ENCODE measurements at places on chromosomes 5 and 9.

DNA sequence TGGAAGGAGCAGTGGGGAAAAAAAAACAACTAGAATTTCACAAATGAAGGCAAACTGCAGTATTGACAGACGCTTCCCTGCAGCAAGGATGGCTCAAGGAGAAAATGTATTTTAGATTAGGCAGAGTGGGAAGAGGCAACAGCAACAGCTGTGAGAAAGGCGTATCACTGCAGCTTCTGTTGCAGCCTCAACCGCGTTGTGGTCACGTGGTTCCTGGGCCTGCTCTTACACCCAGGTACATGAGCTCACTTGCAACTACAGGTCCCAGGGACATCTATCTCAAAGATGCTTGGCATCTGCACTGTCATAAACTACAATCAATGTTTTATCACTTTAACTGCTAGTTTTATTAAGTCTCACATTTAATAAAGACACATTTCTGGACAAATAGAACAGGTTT is 36.0 kb upstream of the GOLM1 start:
- DNase-seq: no peak

GRCh38 chr5:141663506-141663905 is 12.3 kb upstream of the FCHSD1 start:
- no peak for DNase-seq

DNA sequence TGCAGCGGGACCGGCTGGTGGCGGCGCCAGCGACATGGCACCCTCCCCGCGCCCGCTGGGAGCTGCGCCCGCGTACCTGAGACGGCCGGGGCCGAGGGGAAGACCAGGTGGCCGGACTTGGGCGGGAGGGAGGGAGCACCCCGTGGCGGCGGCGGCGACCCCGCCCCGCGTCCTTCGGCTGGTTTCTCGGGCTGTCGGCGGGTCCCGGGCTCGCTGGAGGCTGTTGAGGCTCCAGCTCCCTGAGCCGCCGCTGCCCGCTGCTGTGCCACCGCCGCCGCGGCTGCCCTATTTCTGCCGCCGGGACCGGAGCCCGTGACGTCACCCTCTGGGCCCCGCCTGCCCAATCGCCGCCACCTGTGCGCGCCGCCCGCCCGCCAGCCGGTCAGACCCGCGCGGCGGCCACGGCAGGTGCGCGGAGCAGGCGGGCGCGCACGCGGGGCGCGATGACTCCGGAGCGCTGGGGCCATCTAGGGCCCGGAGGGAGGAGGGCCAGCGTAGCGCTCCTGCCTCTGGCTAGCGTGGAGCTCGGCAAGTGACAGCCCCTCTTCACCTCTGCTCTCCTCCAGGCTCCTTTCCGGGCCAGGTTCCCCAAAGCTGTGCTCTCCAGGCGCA is at the start of gene FSTL4:
TSS of gene FSTL4 (minus strand) at position 293 of the 612 bp plus-strand sequence.
- DNase-seq: no peak

- no peak for DNase-seq
These were observed 330.5 kb upstream of the IRX4 start for GRCh38 chr5:2213121-2213730.

DNA sequence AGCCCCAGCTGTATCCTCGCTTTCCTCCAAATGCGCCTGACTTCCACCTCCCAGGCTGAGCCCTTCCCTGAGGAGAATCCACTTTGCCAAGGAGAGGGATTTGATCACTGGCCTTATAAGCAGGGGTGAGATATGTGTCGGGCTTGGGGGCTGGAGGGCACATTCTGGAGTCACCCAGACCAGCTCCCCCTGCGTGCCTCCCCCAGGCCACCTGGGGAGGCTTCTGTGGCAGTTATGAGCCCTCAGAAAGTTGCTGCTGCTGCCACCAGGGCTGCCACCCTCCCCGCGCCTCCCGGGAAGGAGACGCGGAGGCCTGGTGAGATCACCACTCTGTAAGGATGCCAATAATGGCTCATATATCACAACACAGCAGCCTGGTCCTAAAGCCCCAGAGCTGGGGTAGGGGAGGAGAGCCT is 211.5 kb downstream of the PAPPA start:
- peak; percentile 73 for DNase-seq

DNA sequence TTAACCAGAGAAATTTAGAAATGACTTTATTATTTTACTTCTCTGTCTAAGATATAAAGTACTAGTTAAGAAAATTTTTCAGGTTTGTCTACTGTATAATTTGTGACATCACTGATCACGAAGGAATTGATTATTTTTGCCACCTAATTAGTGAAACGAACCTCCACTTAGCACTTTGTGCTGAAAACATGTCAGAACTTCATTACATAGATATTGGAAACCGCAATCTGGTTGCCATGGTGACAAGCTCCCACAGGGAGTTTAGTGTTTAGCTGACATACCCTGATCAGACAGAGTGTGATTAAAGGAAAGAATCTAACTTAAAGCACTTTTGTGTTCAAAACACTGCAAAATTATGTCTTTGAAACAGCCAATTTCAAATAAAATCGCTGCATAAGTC is 668.4 kb upstream of the CCNG1 start:
- DNase-seq: no peak

- peak; percentile 45 for DNase-seq
These were observed 431.1 kb downstream of the DTWD2 start for GRCh38 chr5:118557251-118557661.

Data from left hindlimb (tissue), 1 donor.